ENCODE measurements at places on chromosomes 5 and 9.

- no peak for DNase-seq
These were observed 109.8 kb upstream of the NFIL3 start for GRCh38 chr9:91533382-91533781.

- no peak for DNase-seq
These were observed 34.2 kb downstream of the EFNA5 start for GRCh38 chr5:107636555-107636954.

DNA sequence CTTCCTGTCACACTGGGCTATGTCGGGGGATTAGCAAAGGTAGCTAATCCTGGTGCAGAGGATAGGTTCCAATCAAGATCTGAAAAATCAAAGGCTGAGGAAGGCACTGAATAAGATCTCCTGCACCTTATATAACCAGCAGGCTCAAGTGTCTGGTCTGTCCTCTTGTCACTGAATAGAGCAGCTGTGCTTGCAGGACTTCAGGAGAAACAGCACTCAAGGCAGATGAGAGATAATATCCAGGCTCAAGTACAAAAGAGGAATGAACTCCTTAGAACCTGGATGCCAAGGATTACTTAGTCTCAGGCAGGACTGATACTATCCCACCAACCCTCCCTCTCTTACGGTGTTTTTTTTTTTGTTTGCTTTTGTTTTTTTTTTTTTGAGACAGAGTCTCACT lies 108.8 kb upstream of the LRRTM2 start:
- no peak for DNase-seq

GRCh38 chr5:122941737-122942136 lies 94.8 kb downstream of the PPIC start:
- no peak for DNase-seq

DNA sequence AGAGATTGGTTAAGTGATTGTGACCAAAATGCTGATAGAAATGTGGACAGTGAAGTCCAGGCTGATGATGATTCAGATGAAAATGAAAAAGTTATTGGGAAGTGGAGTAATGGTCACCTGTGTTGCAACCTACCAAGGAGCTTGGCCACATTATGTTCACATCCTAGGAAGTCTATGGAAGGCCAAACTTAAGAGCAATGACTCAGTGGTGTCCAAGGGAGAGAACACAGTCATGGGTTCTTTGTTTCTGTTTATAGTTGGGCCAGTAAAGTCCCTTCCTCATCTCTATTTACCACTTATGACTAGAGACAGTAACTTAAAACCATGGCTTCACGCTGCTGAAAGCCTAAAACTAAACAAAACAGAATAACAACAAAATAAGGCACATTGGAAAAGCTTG lies 555.3 kb upstream of the DAB2 start:
- DNase-seq, result no peak

GRCh38 chr5:132334812-132335211 lies 34.7 kb upstream of the SLC22A5 start:
- DNase-seq, result no peak

DNA sequence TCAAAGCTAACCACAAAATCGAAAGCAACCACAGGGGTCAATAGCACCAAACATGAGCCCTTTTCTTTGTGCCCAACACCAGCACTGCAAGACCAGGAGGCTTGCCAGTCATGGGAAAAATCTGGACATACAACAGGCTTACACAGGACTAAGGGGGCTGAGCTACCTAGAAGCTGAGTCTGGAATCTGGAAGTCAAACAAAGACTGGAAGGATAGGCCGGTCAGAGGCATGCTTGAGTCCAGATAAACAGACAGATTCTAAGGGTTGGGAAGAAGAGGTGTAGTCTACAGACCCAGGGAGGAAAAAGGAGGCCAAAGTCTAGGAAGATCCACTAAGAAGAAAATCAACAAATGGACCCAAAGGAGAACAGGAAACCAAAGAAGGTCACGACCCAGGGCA lies 73.3 kb downstream of the MYO10 start:
- no peak for DNase-seq

DNA sequence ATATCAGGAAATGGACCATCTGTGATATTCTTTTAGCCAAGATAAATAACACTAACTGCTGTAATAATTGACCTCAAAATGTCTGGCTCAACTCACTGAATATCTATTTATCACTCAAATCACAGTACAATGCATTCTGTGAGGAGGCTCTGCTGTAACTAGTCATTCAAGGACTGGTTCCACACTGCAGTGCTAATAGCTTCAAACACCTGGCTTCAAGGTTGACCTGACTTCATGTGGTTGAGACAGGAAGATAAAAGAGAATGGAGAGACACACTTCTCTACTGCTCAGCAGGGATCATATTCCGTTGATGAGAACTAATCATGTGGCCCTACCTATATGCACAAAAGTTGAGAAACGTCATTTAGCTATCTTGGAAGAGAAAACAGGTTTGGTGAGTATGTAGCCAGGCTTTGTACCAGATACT lies 3.4 kb upstream of the RHOBTB3 start:
- DNase-seq, result no peak

- no peak for DNase-seq
These were observed 43.9 kb downstream of the RAPGEF1 start for GRCh38 chr9:131695836-131696460.

GRCh38 chr9:2377834-2378233 lies 243.8 kb upstream of the VLDLR start:
- DNase-seq, result no peak

DNA sequence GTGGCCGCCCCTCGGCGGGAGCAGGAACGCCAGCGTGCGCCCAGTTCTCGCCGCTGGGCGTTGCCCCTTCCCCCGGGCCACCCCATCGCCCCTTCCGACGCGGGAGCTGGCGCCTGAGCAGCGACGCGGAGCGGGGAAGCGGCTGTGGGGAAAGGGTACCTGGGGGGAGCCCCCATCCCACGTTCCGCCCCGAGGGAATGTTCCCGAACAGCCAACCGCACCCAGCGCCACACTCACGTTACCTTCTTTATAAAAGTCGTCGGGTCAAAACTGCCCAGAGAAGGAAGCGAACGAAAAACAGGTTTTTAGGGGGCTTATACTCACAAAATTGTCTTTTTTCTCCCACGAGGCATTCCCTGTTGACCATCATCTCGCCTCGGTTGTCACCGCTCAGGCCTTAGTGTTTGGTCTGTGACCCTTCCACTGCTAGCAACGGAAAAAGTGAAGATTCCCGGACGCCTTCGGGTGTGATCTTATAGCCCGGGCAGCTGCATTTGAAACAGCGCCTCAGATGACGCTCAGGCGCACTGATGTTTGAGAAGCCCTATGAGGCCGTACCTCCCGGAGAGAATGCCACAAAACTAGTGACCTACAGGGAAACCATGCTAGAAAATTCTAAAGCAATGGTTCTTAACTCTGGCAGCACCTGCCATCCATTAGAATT lies 475 bp upstream of the GOLM1 start:
- DNase-seq, result no peak

DNA sequence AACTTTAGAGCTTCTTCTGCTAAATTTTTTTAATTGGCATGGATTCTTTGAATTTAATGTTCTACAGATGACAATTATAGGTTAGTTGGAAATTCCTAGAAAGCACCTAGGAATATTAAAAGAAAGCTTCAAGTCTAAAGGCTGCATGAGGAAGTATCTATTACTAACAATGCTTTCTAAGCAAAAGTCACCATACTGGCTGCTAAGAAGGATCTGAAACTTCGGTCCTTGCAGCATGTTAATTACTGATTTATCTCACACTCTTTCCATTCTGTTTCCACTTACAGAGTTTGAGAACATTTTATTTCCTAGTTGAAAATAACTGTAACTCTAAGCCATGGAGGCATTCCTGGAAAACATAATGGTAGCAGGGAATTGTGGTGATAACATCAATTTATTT lies 8.4 kb downstream of the SEMA6A start:
- no peak for DNase-seq

- no peak for DNase-seq
These were observed 4.1 kb upstream of the AMBP start for GRCh38 chr9:114082017-114082762.

- no peak for DNase-seq
These were observed 95.0 kb upstream of the PRR16 start for GRCh38 chr5:120368923-120369715.

GRCh38 chr5:102595332-102595731 lies 96.5 kb upstream of the SLCO6A1 start:
- no peak for DNase-seq

DNA sequence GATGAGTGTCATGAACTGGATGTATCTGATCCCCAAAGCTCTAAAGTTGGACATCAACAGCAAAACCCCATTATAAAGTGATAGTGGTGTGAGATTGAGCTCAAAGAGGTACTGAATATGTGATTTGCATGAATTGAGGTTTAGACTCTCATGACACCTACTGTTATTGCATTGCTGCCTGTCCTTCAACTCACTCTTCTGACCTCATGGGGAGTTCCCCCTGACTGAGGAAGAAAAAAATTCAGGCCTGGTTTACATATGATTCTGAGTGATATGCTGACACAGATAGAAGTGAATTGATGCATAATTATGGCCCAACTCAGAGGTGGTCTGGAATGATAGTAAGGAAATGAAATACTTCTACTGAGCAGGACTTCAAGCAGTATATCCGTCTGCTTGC lies 76.2 kb upstream of the CHD1 start:
- DNase-seq, result no peak

- DNase-seq, result no peak
These were observed 21.8 kb upstream of the NINJ1 start for GRCh38 chr9:93155716-93156474.

GRCh38 chr5:113282472-113282871 lies 152.3 kb downstream of the TSSK1B start:
- no peak for DNase-seq

DNA sequence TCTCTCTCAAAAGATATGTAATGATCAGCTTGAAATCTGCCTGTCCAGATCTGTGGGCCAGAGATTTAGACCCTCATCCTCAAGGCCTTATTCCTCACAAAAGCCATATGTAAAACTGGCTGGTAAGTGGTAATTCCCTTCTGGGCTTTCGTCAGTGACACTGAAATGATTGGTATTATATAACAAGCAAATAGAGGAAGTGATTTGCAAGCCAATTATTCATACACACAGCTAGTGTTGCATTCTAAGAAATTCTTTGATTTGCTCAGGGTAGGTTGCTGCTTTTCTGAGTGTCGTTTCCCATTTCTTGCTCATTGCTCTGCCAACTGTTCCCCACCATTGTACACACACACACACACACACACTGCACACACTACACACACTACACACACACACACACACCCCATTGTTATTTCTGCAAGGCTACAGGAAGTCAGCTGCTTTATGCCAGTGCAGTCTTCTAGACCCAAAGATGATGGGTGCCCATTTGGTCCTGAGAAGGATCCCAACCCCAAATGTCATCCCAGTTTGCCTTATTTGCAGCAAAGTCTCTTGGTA lies 76.8 kb downstream of the PRLR start:
- DNase-seq, result no peak

- DNase-seq, result no peak
These were observed 51.0 kb upstream of the IL17B start for GRCh38 chr5:149429839-149430721.

DNA sequence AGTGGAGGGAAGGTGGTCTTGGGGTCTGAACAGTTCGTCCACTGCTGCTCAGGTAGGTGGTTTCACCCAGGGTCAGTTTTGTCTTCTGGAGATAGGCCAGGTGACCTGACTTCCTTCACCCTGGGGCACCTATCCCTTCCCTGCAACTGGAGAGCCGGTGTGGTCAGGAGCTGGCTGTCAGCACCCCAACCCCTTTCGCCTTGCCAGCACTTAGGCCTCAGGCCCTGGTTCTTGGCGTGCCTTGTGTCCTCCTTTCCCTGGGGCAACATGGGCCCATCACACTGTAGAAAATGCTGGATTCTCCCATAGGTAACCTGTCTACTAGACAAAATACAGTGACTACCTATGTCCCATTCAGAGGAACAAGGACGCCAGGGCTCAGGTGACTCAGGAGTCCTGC lies 13.1 kb downstream of the PROP1 start:
- no peak for DNase-seq

- DNase-seq, result no peak
These were observed 1892.1 kb downstream of the MAT2B start for GRCh38 chr5:165397516-165397915.

DNA sequence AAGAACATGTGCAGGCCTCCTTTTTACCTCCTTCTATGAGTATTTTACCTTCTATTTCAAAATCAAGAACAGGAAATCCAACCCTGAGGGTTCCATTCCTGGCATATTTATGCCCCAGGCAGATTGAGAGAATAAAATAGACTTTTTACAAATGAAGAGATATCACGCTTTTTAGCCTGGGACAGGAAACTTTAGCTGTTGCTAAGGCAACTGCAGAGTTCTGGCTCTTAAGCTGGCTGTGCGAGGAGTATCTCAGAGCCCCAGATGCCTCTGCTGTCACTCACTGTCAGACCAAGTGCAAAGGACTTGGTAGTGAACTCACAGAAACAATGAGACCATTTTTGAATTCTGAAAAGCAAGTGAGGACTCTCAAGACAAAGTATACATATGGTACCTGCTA lies 69.5 kb upstream of the HSPB3 start:
- DNase-seq, result no peak

DNA sequence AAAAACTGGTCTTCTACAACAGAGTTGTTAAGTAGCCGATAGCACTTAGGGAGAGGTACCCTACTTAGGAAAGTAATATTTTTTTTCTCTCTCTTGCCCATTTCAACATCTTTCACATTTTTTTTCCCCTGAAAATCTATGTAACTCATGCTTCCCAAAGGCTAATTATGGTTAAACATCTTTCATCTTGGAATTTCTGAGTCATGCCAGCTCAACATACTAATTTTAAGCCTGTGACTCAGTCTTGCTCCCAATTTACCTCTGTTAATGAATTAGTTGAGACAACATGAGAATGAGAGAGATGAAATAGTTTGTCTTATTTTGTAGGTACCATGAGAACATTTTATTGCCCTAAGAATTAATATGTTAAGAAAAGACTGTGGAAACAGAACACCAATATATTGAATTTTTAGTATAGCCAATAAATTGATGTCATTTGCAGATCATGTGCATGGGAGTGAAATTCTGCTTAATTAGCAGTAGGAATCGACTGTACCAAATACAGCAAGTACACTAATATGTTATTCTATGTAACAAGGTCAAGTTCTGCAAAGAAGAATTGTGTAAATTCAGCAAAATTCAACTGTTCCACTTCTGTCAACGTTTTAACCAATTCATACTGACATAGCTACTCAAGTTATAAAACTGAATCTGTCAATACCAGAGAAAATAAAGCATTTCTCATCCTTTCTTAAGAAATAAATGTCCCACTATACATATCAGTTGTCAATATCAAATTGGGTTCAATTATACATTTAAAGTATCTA lies 550.0 kb downstream of the PTPRD start:
- no peak for DNase-seq

Measured in esophagus squamous epithelium (tissue), 5 donors.